Osteoblast (primary cell): ENCODE measurements at places on chromosomes 3 and 15. TPM values are rescaled to one million over a fixed set of nuclear protein-coding genes. Genes with fewer than 3 reads are reported as not detected.

The BNIP2 gene
- 129 and 161 TPM in 2 replicates for total RNA-seq

The ERICH6 gene
- under 0.01 and 0.29 TPM in 2 replicates for total RNA-seq

The GRAMD1C gene
- total RNA-seq: 1.2 and 2.2 TPM in 2 replicates

The MORC1 gene
- total RNA-seq: not detected in 2 replicates

The RMDN3 gene
- total RNA-seq: 18.6 and 19.9 TPM in 2 replicates

DNA sequence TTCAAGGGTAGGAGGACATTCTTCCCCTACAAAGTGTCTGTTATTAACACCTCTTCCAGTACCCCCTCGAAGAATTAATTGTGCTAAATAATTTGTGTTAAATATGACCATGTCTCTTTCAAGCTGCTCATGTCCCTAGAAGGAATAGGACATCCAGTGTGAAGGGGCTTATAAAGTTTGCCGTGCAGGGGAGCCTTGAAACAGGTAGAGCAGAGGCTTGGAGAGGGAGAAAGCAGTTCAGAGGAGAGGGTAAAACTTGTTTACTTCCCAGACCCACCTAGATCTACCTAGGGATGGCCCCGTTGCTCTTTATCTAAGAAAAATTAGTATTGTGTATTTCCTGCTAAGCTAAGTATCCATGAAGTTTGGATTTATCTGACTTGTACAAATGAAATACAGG, 114.8 kb downstream of the CACNA2D3 start:
- DNase-seq: no peak

DNA sequence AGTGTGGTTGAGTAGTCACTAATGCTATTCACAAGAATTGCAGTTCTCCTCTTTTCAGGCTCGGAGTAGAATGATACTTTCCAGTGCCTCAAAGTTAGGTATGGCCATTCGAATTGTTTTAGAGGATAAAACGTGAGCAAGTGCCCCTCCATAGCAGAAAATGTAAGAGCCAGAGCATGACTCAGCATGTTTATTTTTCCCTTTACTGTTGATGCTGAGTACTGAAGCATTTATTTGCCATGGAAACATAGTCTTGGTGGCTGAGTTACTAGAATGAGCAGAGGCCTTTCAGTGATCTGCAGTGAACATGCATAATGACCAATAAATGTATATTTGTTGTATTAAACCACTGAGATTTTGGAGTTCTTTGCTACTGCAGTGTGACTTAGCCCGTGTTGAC, 540.6 kb downstream of the NLGN1 start:
- DNase-seq: no peak

- DNase-seq: no peak
Observed at GRCh38 chr15:40075298-40076044, 33.2 kb downstream of the BMF start.

GRCh38 chr15:97234851-97235610, 725.5 kb upstream of the ARRDC4 start:
- peak; percentile 78 for DNase-seq

DNA sequence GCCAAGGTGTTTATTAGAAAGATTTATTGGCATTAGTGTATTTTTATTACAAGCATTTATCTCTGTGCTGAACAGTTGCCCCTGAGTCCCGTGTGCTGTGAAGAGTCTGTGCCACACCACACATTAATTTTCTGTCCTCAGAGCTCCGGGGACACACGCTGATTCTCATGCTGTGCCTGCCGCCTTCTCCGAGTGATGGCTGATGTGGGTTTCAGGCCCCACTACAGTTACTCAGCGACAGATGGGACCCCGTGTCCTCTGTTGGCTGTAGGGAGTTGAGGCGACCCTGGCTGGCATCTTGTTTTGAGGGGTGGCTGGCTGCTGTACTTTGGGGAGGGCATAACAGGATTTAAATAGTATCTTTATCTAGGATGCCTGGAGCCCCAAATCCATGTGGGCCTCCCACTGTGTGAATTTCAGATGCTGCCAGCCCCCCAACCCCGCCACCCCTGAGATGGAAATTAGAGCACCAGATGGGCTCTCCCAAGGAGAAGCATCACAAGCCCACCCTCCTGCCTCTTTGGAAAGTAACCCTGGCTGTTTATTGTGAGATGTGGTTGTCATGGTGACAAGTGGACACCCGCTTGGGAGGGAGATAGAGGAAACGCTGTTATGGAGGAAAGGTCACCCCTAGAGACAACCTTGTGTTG, 185.6 kb downstream of the APBA2 start:
- no peak for DNase-seq

- DNase-seq: peak; percentile 27
Observed at GRCh38 chr3:189772584-189772983, 141.4 kb downstream of the TP63 start.

- peak; percentile 59 for DNase-seq
Observed at GRCh38 chr3:49025005-49025792, 3.3 kb downstream of the NDUFAF3 start.

- no peak for DNase-seq
Observed at GRCh38 chr15:31265090-31265870, 61.4 kb upstream of the KLF13 start.
